K562 (cell line): ENCODE measurements at places on chromosomes 3 and 15. TPM values are rescaled to one million over a fixed set of nuclear protein-coding genes. Genes with fewer than 3 reads are reported as not detected.
A peak's percentile ranks its signal among the peaks of the same experiment; 100 is the strongest.

GRCh38 chr3:2950159-2950558 lies 160.0 kb downstream of the IL5RA start:
- no peak for DNase-seq

DNA sequence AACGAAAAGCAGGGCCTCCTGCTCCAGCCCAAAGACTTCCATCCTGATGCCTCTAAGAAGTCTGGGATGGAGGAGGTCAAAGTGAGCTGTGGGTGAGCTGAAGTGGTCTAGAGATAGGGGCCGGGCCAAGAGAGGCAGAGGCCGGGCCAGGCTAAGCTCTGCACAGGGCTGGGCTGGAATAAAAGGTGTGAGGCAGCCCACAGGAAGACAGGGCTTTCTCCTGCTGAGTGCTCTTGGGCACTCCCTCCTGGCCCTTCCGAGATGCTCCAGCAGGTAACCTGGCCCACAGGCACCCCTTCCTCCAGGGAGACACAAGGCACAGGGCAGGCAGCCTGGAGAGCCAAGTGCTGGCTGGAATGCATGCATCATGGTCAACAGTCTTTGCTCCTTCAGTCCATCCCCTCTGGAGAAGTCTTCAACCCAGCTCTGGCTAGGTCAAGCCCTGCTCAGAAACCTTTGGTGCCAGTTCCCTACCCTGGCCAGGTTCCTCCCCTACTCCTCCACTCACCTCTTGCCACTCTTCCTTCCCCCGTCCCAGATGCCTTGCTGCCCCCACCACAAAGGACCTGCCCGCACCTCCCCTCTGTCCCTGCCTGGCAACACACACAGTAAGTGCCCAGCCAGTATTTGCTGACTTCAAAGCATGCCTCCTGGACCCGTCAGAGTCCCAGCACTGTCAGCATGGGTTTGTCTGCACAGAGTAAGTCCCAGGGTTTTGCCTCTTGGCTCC lies 93.6 kb downstream of the SEC22A start:
- no peak for DNase-seq

DNA sequence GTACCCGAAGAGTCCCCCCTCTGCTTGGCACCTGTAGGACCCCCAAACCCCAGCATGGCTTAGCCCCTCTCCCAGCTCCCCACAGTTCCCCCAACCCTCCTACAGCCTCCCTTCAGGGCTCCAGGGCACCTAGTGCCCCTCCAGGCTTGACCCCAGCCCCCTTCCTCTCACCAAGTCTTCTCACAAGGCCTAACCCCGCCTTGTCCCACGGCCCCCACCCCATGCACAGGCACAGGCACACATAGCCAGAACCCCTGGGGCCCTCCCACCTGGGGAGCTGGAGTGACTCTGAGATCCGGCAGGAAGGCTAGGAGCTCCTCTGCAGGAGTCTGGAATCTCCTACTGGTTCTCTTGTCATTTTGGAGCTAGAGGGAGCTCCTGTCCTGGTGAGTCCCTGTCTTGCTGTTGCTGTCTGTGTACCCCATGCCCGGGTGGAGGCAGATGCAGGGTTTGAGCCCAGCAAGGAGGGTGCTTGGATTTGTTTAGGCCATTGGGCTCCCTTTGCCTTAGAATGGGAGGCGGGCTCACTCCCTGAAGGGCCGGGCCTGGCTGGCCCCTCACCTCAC lies 39.6 kb downstream of the KLF13 start:
- no peak for DNase-seq

- no peak for DNase-seq
Observed at GRCh38 chr3:30462721-30463470, 143.5 kb upstream of the TGFBR2 start.

- no peak for DNase-seq
Observed at GRCh38 chr3:52121813-52122212, 32.4 kb downstream of the POC1A start.

GRCh38 chr3:94539937-94540336 lies 477.1 kb downstream of the NSUN3 start:
- no peak for DNase-seq

- DNase-seq, result no peak
Observed at GRCh38 chr3:102224171-102224570, 210.6 kb upstream of the ZPLD1 start.

- no peak for DNase-seq
Observed at GRCh38 chr3:111761309-111761795, 97.7 kb upstream of the PHLDB2 start.

GRCh38 chr3:163476179-163476578 lies 1602.1 kb downstream of the SI start:
- DNase-seq, result no peak

DNA sequence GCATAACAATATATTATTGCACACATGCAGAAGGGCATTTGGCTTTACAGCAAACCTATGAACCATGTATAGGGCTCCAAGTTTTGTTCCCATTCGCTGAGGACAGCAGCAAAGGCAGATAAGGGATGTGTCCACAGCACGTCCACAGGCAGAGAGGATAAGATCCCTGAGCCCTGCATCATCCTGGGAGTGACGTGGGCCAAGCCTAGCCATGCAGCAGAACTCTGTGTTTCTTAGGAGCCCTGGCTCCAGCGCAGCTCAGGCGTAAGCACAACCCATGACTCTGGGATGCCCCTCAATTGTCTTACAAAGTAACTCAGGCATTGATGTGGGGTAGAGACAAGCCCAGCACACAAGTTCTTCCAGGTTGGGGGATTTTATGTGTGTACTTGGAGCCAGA lies 194.3 kb upstream of the CTDSPL start:
- no peak for DNase-seq

- DNase-seq, result peak; percentile 18
Observed at GRCh38 chr3:13879102-13879945, 547 bp downstream of the WNT7A start.

- DNase-seq, result no peak
Observed at GRCh38 chr3:157755233-157755632, 252.0 kb upstream of the VEPH1 start.

GRCh38 chr3:135907422-135908165 lies 57.9 kb upstream of the PPP2R3A start:
- DNase-seq, result no peak

- DNase-seq, result no peak
Observed at GRCh38 chr15:79682285-79682684, 214.5 kb downstream of the MTHFS start.

DNA sequence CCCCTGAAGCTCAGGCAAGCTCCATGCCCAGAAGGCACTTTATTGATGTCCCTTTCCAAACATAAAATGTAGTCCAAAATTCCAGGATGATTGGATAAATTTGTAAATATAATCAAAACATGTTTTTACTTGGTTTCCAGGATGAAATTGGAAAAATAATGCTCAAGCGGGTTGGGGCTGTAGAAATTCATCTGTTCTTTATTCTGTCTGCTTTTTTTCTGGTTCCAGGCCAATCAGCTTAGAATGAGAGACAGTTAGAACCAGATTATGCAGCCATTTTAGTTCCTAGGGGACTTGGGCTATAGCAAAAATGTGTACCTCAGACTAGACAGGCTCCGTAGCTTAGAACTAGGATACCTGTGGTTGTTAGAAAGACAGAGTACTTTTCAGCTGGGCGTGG lies 450.8 kb downstream of the MCTP2 start:
- DNase-seq, result no peak

DNA sequence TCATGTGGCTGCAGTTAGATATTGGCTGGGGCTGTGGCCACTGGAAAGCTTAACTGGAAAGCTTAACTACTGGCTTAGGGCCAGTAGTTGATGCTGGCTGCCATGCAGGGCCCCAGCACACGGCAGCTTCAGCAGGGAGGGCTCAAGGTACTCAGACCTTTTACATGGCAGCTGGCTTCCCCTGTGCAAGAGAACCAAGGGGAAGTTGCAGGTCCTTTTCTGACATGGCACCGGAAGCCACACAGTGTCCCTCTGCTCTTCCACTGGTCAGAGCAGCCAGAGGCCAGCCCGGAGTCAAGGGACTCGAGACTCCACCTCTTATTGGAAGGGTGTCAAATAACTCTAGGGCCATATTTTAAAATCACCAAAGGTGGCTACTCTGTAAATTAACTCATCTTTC lies 24.5 kb downstream of the CCR9 start:
- DNase-seq, result no peak

DNA sequence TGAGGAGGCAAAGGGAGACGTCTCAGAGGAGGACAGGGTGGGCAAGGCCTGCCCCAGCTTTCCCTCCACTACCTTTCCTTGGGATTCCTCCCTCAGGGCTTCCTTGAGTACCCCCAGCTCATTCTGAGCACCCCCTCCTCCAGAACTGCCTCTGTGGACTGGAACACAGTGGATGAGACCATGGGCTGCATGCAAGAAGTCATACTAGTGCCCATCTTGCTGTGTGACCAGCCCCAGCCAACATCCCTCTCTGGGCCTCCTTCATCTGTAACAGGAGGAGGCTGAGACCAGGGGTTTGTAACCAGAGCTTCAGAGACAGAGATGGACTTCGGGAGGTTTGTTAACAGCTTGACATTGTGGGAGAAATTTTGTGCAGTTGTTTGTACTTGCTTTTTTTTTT lies 25.6 kb downstream of the FEM1B start:
- DNase-seq, result no peak

- peak; percentile 74 for DNase-seq
Observed at GRCh38 chr3:171156401-171157010, 130.0 kb upstream of the SLC2A2 start.

DNA sequence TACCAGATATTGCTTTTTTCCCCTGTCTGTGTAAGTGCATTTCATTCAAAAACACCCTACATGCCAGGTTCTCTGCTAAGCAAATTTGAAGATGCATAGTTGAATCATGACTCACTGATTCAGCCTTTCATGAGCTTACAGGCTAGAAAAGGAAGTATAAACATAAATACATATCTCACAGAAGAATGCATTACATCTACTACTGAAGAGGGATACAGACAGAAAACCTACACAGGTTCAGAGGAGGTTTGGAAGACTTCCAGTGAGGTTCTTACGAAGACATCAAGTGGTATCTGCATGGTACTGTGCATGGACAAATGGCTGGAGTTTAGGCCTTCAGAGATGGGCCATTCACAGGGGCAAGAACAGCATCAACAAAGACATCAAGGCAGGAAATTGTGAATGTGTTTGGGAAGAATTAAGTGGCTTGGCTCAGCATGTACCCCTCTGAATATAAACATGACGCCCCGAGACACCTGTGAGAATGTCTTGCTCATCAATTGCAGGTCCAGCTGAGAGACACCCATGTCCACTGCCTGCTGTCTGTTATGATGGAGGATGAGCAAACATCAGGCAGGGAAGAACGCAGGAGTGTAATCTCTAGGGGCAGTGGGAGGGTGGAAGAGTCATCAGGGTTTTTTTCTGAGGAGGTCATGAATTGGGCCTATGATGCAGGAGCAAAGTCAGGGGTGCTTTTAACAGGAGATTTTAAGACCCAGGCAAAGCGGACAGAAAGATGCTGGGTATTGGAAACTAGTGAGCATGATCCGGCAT lies 105.1 kb upstream of the GALNT15 start:
- no peak for DNase-seq

DNA sequence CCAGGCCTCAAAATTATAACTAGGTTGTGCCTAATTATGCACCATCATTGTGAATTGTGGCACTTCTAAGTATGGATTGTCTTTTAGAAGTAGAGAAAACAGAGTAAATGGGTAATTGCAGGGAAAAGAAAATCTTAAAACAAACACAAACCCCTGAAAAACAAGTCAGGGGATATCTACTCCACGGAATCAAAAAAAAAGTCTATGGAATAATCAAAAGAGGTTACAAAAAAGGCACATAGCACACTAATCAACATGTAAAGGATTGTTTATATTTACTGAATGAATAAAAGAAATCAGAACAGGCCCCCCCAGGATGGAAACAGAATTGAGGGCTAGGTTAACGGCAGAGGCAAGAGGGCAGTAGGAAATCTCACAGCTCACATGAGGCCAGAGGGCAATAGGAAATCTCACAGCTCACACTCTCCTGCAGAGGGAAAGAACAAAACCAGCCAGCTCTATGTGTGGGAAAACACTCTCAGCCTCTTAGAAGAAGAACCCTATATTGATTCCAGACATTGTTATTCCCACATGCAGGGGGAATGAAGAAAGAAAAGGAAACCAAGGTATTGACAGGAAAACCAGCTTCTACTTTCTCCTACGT lies 72.7 kb upstream of the FNDC3B start:
- no peak for DNase-seq

DNA sequence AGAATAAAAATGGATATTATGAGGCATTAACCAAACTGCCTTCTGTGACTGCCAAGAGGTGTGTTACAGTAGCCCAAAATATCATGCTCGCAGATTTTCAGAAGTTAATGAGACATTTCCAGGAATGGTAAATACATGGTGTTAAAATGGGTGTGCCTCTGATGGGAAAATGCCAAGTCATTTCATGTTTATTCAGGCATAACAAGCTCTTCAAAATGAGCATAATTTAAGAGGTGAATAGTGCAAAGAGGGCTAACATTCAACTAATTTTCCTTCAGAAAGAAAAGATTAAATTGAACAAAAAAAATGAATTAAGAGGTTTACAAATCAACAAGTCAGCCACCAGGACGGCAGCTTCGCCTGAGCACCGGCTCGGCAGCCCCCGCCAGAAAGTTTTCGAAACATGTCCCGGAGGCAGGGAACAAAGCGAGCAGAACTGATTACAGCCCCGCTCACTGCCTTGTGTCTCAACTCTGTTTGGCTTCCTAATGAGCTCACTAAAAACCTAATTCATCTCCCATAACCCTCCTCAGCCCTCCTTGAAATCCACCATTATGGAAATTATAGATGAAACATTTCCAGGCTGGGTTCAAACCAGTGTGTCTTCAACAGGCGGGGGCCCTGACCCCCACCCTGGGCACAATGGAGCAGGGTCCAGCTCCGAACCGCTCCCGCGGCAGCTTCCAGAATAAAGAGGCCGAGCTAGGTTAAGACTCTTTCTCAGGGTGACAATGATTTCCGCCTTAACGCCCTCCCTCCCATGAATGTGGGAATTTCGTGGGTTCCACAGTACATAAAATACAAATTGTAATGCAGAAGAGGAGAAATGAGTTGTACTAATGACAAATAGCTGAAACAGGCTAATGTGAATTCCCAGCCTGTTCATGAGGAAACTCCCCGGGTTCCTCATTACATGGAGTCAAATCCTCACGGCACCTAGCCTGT lies 43.9 kb downstream of the MEIS2 start:
- DNase-seq, result peak; percentile 33

DNA sequence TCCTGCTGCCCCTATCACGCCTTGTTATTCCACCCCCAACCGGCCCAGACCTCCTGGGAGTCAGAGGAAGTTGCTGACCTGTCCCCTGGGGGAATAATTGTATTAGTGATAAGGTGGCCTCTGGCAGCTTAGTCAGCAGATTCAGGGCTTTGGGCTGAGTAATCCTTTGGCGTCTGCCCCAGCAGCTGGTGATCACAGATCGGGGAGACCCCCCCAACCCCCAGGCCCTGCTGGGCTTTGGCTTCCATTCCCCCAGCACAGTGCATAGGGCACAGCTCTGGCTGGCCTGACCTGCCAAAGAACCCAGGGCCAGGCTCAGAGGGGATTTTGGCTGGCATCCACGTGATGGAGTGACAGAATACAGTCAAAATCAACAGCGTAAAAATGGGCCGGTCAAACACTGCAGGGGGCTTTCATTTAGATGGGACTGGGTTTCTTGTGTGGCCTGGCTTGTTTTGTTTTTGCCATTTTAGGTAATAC lies 3.9 kb upstream of the NR2E3 start:
- no peak for DNase-seq

GRCh38 chr3:164507886-164508285 lies 570.4 kb downstream of the SI start:
- DNase-seq, result no peak

Gene C3orf85
- not detected in 2 replicates for total RNA-seq

Gene PDZRN3
- 0.07 and 0.16 TPM in 2 replicates for total RNA-seq

Gene B3GALNT1
- total RNA-seq, result 1.8 and 2.0 TPM in 2 replicates

Gene CFAP100
- total RNA-seq, result not detected in 2 replicates

Gene GATA2
- total RNA-seq, result 215 and 218 TPM in 2 replicates

Gene LRRK1
- 0.25 and 0.49 TPM in 2 replicates for total RNA-seq

Gene CPNE4
- total RNA-seq, result not detected in 2 replicates

Gene ADAMTS7
- 0.07 and 0.13 TPM in 2 replicates for total RNA-seq

Gene CADM2
- 0.92 and 0.95 TPM in 2 replicates for total RNA-seq

Gene PARP15
- total RNA-seq, result 0.38 and 0.45 TPM in 2 replicates

Gene GOLGA6L26
- not detected in 2 replicates for total RNA-seq

Gene PLA2G4B
- total RNA-seq, result 2.8 and 5.2 TPM in 2 replicates
